Osteocyte (in vitro differentiated cells): ENCODE measurements at places on chromosomes 6 and 20. TPM values are rescaled to one million over a fixed set of nuclear protein-coding genes. Genes with fewer than 3 reads are reported as not detected.

DNA sequence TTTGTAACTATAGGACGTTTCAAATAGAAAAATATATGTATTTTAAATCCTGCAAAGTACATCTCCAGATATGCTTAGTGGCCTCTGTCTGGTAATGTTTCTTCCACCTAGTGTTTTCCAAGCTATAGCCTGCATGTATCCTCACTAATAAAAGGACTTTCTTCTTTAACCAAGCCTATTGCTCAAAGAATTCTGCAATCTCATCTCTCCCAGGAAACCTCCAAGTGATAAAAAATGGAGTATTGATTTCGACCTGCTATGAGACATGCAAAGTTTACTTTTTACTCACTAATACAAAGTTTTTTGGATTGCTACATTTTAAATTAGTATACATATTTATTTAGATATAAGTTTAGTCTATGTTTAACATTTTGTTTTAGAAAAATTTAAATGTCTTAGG lies 23.3 kb downstream of the ADGRB3 start:
- no peak for DNase-seq

DNA sequence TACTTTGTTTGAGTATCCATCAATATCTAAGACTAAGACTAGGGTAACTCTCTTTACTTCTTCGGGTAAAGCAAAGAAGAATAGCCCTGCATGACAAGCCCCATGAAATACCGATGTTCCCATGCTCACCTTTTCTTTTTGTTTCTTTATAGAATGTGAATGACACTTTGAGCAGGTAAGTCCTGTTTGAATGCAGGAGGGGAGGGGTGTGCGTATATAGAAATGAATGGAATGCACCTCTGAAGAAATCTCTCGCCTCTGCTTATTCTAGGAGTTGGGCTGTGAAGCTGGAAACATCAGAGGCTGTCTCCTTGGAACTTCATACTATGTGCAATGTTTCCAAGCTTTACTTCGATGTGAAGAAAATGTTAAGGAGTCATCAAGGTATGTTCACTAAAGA lies 10.3 kb downstream of the TRIM38 start:
- no peak for DNase-seq

DNA sequence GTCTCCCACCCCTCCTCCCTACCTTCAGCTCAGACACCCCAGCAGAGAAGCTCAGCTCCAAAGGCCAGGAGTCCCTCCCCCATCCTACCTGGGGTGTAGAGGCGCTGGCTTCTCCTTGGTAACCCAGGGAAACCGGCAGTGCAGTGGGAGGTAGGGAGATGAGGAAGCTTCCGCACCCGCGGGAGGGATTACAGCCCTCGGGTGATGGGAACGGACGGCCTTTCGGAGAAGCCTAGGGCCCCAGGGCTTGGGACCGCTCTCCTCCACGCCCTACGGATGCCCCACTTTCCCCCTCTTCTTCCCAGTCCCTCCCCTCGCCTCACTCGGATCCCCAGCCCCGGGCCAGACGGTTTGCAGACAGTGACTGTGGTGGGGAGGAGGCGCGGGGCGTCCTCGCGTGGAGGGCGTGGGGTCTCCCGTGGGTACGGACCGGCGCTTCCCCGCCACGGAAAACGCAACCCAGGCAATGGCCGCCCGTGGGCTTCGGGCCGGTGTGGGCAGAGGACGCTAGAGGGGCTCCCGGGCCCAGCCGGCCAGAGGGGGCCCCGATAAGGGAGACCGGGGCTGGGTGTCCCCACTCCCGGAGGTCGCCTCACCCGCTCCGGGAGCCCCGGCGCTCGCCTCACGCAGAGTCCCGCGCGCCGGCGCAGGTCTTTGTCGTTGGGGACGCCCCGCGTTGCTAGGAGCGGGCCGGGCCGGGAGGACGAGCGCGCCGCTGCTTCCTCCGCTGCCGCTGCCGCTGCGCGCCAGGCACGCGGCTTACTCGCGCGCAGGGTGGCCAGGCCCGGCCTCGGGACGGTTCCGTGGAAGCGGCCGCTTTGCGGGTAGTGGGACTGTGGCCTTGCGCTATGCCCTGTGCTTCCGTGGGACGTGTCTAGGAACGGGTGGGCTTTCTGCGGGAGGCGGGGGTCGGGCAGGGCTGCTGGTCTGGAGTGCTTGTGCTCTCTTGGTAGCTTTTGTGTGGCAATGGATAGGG lies 15.8 kb downstream of the AARS2 start:
- no peak for DNase-seq

- no peak for DNase-seq
Observed at GRCh38 chr6:160221423-160221822, 37.2 kb downstream of the SLC22A2 start.

DNA sequence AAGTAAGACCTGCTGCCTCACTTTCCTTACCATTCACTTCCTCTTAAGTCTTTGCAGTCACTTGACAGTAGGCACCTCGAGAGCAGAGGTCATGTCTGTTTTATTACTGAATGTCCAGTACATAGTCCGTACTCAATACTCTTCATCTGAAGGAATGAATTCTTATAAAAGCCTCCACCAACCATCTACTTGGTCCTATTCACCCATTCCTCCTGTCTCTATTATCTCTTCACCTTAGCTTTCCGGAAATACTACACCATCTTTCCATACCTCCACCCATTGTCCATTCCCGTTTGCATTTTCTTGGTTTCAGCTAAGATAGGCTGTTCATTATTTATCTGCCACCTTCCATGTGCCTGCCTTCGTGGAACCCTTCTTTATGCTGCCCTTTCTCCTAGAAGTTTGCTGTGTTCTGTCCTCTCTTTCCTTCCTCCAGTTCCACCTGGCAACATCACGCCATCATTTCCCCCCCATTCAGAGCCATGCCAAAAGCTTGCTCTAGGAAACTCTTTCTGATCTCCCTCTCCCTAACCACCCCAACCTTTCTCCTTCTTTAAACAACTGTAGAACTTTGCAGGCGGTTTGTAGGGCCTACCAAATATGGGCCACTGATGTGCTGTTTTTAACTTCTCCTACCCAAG lies 38.3 kb downstream of the ENPP1 start:
- DNase-seq, result no peak

DNA sequence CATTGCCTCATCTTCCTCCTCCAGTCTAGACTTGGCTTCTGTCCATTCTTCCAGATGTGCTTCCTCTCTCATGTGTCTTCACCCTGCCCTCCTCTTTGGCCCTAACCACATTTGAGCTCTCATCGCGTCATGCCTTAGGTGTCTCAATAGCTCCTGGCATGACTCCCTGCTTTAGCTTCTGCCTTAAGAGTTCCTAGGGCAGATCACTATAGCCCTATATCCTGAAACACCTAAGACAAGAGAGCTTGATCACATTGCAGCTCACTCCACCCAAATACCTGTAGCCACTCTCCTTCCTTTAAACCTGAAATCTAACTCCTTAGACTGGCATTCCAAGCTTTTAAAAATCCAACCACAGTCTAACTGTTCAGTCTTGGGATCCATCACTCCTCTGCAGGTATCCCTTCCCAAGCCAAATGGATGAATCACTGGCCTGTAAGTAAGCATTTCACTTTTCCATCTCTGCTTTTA lies 69.0 kb upstream of the STXBP5 start:
- DNase-seq, result no peak

Gene RFX6
- not detected in 2 replicates for total RNA-seq
